ENCODE measurements at places on chromosomes 12 and 14. TPM values are rescaled to one million over a fixed set of nuclear protein-coding genes. Genes with fewer than 3 reads are reported as not detected.

Gene ADSS1
- total RNA-seq, result 8.3 TPM

DNA sequence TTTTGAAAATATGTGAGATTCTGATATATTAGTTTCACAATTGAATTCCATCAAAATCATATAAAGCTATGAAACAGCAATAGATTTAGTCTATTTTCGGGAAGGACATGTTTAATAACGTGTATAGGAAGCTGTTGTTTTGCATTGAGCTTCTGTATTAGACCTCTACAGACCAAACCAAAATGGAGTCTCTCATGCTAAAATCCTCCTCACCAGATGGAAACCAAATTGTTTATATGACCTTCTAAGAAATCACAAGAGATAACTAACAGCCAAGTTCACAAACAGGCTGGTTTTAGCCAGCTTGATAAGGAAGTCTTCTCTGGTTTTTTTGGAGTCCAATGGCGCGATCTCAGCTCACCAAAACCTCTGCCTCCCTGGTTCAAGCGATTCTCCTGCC is 23.9 kb downstream of the L2HGDH start:
- DNase-seq, result no peak

GRCh38 chr12:62135553-62136200 is 124.5 kb upstream of the USP15 start:
- DNase-seq, result no peak

Gene KCNC2
- total RNA-seq, result not detected

- DNase-seq, result no peak
Observed at GRCh38 chr12:18955594-18955993, 173.9 kb upstream of the PLEKHA5 start.

Measured in HT-29 (cell line).